ENCODE measurements at places on chromosomes 6 and 20.

DNA sequence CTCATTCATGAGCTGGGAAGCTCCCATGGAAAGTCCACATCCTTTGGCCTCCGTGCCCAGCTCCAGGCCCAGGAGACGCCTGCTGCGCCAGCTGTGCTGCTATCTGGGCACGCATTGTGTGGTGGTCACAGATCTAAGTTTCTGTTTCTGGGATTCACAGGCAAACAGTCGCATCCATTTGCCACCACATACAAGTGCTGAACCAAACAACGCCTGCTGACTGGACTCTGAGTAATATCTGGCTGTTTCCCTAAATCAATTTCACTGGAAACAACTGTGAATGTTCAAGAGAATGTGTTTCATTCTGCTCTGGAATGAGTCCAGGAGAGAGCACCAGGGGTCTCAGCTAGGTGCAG is 45.5 kb downstream of the IRF4 start:
- no peak for DNase-seq

DNA sequence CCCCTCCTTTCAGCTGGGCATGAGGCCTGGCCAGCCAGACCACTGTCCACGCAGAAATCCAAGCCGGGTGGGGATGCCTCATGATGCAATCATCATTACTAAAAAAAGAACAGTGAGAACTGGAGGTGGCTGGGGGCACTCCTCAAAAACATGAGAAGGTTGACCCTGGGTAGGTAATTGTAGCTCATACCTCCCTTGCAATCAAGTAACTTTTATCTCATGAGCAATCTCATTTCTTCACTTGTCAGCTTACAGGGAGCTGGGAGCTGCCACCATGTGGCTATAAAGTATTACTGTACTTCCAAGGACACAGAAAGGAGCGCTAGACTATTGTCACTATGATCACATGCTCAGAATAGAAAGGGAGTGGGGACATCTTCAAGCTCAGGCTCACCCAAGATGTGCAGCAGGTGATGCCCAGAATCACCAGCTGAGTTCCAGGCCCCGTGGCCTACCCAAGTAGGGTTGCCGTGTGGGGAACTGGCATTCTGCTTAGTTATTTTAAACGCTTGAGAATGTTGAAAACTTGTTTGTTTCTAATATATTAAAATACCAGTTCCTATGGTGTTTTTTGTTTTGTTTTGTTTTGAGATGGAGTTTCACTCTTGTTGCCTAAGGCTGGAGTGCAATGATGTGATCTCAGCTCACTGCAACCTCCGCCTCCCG is 3.0 kb upstream of the CDH26 start:
- no peak for DNase-seq

DNA sequence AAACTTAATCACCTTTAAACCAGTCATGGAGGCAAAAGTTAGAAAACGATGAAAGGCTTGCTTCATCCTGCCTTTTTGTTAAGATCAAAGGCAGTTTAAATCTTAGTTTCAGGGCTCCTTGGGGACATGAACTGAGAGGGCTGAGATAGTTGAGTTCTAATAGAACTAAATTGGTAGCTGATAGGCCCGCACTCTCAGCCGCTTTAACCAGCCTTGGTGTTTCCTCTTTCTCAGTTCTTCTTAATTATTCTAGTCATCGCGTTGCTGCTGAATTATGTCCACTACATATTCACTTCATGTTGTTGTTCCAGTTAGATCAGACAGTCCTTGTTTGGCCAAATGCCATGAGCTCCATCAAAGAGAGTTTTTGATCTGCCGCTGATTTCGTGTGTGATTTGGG is 72.5 kb downstream of the ANKS1A start:
- DNase-seq, result no peak

- DNase-seq, result no peak
Measured at GRCh38 chr6:12371641-12372146, 81.5 kb downstream of the EDN1 start.

GRCh38 chr6:49607391-49607982 is 29.2 kb downstream of the RHAG start:
- DNase-seq, result no peak

GRCh38 chr20:54004445-54004844 is 65.9 kb downstream of the BCAS1 start:
- DNase-seq, result no peak

- DNase-seq, result no peak
Measured at GRCh38 chr6:152170702-152171667, 363.5 kb downstream of the ESR1 start.

GRCh38 chr6:100657678-100658330 is 193.1 kb upstream of the SIM1 start:
- peak; percentile 46 for DNase-seq

DNA sequence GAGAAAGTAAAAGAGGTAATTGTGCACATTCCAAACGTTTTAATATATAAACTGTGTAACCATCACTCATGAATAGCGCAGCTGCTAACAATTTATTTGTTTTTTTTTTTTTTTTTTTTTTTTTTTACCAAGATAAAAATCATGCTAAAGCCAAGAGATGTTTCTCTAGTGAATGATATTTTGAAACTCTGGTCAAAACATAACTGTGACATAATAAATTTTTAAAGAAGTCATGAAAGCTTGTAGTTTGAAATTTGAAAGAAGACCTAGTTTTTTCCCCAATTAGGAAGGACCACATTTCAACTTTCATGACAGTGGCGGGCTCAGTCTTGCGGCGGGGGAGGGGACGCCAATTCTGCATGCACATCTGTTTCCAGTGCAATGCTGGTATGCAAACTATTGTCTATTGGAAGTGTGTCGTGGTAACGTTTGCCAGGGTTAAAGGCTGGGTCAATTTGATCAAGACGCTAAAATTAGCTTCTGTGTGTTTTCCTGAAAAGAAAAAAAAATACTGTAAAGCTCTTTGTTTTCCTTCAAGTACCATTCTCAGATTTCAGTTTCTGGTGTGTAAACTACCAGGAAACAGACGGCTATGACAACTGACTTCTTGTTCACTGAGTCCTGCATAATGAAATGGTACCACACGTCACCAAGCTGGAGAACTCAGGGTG is 211.9 kb downstream of the FOXC1 start:
- DNase-seq, result no peak

DNA sequence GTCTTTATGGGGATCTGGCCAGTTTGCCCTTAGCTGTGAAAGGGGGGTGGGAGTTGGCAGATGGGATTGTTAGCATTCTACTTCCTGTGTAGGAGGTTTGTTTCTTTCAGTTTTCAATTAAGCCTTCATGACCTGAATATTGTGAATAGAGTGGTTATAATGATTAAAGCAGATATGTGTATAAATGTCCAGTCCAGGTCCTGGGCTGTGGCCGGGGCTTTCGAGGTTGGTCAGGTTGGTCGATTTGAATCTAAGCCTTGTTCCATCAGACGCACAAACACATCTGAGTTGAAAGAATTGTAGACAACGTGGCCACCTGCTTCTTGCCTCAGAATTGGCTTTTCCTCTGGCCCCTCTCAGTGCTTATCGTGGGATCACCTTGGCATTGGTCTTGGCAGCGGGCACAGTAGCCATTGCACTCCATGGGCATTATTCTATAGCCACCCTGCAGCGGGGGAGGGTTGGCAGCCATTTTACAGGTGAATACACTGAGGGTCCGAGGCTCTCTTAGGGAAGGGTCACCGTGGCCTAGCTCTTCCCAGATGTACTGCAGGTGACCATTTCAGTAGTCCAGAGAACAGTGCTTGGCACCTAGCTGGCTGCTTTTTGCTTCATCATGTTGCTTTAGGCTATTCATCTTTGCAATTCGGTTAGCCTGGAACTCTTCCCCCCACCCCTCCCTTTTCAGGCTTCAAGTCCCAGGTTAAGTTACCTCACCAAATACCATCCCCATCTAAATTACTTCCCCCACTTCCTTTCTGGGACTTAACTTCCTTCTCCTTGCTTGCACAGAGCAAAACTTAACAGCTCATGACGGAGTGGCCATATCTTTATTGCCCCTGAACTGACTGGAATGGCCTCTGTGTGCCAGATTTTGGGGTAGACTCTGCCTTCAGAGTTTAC is 1.1 kb downstream of the RNF114 start:
- no peak for DNase-seq

GRCh38 chr6:116036075-116036773 is 24.5 kb downstream of the FRK start:
- DNase-seq, result no peak

GRCh38 chr6:126064257-126064747 is 78.0 kb downstream of the TRMT11 start:
- DNase-seq, result no peak

GRCh38 chr6:10441004-10441654 is 26.3 kb upstream of the TFAP2A start:
- DNase-seq, result no peak

DNA sequence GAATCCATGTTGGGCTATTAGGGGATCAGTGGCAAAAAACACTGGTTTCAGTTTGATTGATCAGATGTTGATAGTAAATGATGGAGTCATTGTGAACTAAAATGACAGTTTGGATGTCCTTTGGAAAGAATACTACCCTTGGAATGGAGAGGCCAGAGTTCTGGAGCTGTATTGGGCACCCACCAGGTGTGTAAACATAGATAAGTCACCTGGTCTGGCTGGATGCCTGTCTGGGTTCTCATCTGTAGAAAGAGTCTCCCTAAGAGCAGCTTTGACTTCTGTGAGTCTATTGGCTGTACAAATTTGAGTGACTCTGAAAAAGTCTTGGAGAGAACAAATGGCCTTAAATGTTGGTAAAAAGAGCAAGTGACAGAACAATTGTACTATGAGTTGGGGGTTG is 115.0 kb downstream of the SCP2D1 start:
- DNase-seq, result no peak

DNA sequence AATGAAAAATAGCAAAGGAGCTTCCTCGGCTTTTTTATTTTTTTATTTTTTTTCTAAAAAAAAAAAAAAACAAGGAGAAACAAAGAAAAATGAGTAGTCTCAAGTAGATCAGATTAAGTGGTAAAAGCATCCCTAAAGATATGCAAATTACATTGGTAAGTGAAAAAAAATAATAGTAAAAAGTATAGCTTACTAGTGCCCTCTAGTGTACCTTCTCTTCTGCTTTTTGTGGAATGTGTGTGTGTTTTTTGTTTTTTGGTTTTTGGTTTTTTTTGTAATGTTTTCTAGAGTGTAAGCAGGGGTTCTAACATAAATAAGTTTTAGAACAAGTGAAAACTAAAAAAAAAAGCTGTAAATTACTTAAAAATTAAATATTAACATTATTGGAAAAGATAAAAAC is 1062.0 kb downstream of the HACE1 start:
- DNase-seq, result peak; percentile 54

DNA sequence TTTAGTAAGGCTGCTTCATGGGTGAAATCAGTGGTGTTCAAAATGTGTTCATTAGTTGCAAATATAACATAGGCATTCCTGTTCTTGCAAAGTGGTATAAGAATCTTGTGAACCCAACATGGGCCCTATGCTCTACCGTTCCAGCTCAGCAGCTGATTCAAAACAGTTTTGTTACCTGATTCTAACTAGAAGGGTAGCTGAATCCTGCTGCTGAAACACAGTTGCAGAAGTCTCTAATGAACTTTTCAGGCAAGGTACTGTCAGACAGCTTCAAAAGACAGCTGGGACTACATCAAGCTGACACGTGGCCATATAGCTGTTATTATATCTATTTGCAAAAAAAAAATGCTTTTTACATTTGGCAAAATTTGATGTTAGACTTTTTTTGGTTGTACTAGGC is 22.7 kb downstream of the THEMIS start:
- DNase-seq, result no peak

DNA sequence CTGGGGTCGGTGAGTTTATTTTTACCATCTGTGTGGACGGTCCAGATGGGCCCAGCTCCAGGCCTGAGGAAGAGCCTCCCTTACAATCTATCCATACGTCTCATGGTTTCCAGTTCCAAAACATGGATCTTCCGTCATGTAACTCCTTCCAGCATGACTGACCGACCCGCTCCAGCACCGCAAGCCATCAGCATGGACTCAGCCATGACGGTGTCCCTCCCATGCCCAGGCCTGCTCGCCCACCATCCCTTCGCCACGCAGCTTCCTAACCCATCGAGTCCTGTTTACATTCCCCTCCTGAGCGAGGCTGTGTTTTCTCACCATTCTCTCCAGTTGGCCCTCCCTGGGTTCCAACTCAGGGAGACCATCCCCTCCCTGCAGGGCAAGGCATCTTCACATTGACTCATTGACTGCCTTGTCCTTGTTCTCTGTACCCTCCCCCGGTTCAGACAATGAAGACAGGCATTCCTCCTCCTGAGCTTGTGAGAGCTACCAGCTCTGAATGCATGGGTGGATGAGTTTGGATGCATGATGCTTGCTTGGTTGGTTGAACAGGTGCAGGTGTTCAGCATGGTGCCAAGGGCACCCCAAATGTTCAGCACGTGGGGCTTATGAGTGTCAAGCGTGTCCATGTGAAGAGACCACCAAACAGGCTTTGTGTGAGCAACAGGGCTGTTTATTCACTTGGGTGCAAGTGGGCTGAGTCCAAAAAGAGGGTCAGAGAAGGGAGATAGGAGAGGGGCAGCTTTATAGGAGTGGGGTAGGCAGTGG is 235.8 kb downstream of the SMOC2 start:
- no peak for DNase-seq

DNA sequence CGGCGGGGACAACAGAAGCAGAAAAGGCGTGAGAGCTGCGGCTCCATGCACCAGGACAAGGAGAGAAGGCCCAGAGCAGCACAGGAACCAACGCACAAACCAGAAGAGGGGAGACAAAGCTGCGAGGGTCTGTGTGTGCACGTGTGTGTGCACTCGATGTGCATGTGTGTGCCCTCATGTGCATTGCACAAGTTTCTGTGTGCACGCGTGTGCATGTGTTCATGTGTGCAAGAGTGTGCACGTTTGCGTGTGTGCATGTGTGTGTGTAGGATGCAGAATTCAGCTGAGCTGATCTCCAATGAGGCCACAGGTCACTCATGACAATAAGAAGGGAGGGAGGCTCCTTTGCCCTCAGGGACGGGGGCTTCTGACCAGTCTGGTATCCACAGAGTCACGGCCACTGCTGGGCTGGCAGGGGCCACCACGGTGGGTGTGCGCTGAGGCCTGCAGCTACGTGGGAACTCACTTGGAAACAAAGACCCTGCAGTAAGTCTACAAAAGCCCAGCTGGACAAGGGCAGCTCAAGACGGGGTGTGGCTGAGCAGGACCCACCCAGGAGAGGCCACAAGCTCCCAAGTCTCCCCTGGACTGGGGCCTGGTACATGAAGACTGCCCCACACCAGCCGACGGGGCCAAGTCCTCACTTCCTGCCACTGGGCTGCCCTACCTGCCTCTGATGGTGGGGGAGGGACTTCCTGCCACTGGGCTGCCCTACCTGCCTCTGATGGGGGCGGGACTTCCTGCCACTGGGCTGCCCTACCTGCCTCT is 48.1 kb upstream of the CHRNA4 start:
- no peak for DNase-seq

- DNase-seq, result no peak
Measured at GRCh38 chr6:118509009-118509617, 39.0 kb upstream of the PLN start.

DNA sequence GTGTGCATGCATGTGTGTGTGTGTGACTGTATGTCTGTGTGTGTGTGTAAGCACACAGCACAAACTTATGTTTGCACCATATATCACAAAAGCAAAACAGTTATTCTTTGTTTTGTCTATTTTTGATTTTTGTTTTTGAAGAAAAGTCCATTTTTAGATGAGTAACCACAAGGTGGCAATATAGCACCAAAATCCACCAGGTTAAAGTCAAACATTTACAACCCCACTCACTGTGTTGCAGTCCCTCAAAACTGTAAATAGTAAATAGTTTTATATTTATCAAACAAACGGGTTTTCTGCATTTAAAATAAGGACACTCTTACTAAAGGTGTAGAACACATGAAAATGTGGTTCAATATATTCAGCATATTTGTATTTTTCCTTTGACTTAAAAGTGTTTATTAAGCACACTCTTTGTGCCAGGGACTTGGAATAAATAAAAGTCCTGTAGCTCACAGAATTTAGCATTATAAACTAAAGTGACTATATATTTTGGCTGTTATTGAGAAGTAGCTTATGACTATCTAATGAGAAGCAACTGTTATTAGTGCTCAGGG is 118.5 kb downstream of the GFRAL start:
- peak; percentile 29 for DNase-seq

- DNase-seq, result no peak
Measured at GRCh38 chr6:163789199-163789810, 374.8 kb downstream of the QKI start.
